ENCODE measurements at places on chromosomes 4 and X. TPM values are rescaled to one million over a fixed set of nuclear protein-coding genes. Genes with fewer than 3 reads are reported as not detected.
A peak's percentile ranks its signal among the peaks of the same experiment; 100 is the strongest.

DNA sequence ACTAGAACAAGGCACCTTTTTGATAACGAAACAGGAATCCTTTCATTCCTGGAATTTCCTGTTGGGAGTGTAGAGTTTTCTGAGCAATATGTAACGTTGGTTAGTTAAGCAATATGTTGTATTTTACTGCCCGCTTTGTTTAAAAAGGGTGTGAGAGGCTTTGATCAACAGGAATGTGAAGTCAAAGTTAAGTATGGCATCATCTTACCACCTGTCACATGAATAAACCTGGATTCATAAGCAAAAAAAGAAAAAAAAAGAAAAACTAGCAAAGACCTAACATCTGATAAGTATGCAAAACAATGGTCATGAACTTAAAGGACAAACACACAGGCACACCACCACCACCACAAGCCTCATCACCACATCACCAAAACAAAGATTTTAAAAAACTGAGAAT is 7.1 kb upstream of the CXCL5 start:
- peak; percentile 82 for DNase-seq

DNA sequence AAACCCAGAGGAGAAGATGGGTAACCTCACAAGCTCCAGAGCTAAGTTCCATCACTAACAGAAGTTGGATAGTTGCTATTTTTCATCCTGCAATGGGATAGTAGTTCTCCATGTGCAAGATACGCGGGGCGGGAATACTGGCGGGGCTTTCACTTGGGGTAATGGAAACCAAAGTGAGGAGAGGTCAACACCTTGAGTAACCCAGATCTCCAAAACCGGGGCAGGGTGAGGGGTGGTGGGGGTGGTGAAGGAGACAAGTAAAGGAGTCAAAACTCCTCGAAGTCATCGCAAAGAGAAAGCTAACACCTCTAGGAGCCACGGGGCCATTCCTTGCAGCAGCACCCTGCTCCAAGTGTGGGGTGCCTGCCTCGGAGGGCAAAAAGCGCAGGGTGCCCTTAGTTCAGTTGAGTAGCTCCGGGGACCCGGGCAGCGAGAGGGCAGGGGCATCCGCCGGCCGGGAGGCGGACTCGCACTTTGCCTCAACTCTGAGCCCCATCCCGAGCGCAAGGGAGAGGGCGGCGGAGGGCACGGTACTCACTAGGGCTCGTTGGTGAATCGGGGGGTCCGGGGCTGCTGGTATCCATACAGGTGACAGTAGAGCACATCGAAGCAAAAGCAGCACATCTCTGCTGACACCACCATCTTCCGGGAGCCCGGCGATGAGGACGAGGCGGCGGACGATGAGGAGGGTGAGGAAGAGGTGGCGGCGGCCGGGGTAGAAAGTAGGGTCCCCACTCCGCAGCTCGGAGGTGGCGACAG is 645 bp downstream of the AMMECR1 start:
- DNase-seq = no peak

DNA sequence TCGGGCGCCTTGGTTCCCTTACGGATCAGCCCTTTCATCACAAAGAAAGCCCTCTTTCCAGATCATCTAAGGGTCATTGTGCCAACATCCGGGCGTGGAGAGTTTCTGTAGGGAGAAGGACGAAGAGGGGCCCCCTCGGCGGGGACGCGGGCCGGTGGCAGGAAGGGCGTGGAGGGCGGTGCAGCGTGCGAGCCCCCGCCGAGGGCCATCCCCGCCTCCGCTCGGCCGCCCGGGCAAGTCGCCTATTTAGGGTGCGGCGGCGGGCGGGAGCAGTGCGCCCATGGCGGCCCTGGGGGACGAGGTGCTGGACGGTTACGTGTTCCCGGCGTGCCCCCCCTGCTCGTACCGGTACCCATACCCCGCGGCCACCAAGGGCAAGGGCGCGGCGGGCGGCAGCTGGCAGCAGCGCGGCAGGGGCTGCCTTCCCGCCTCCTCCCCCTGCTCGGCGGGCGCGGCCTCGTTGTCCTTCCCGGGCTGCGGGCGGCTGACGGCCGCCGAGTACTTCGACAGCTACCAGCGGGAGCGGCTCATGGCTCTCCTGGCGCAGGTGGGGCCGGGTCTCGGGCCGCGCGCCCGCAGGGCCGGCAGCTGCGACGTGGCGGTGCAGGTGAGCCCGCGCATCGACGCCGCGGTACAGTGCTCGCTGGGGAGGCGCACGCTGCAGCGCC is at the start of gene ZAR1:
Gene ZAR1 (plus strand): TSS at position 241 of the 668 bp plus-strand sequence. CDS start 40 bp downstream, at position 281.
- no peak for DNase-seq

- DNase-seq = no peak
Observed at GRCh38 chrX:13550346-13550745, 19.1 kb upstream of the EGFL6 start.

- peak; percentile 37 for DNase-seq
Observed at GRCh38 chr4:13546941-13547484, 2.7 kb upstream of the NKX3-2 start.

- DNase-seq = no peak
Observed at GRCh38 chr4:101136373-101137370, 210.7 kb downstream of the PPP3CA start.

DNA sequence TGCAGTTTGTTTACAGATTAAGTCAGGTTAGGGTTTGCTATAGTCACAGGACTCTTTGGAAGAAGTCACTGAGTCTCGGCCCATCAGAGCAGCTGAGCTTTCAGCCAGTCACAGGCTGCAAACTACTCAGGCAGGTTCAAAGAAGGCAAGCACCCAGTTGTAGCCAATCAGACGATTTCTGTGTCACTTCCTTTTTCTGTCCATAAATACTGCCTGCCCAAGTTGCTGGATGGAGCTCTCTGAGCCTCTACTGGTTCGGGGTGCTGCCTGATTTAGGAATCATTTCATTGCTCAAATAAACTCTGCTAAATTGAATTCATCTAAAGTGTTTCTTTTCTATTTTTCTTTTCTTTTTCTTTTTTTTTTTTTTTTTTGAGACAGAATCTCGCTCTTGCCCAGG is 7.3 kb upstream of the SH3BP2 start:
- no peak for DNase-seq

DNA sequence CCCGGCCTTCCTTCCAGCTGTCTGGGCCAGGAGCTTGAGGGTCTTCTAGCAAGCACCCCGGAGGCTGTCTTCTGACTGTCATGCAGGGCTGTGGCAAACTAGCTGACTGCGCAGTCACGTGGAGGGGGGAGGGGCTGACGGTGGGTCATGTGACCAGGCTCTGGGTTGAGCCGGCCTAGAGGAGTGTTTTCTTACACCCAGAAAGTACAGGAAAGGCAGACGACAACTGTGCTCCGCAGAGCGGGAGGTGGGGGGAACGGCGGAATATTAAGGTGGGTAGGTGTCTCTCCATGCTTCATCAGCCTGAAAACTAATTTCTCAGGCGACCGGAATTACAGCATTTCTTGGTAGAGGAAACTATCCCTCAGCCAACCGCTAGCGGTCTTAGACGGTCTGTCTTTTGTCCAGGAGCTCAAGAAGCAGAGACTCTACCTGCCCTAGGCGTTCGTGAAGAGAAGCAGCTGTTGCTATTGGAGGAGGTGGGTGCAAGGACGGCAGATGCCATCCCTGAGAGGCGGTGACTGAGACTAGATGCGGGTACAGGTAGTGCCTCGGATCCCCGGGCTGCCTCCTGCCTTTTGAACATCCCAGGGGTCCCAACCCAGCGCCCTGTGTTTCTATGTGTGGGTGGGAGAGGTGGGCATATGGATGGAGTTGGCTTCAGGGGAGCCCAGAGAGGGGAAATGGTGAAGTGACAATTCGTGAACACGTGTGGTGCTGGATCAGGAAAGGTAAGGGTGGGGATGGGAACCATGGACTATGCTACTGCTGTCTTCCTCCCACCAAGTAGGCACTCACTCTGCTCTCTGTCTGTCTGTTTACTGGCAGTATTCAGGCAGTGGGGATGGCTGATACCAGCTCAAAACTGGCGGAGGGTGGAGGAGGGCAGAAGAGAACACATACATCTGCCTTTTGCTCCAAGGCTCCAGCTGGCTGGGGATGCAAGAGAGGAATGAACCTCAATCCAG is 8.8 kb downstream of the GPRASP1 start:
- peak; percentile 82 for DNase-seq

GRCh38 chr4:184384810-184385557 is 89.4 kb downstream of the IRF2 start:
- DNase-seq = no peak

Gene FAM53A
- 0.84 TPM for polyA plus RNA-seq

Gene GLUD2
- polyA plus RNA-seq = 2.0 TPM

Gene SORBS2
- 34.4 TPM for polyA plus RNA-seq

Gene DGKK
- polyA plus RNA-seq = 0.09 TPM

Gene FAM9B
- 0.15 TPM for polyA plus RNA-seq

Gene P2RY4
- 2.6 TPM for polyA plus RNA-seq

Gene MAGEC1
- not detected for polyA plus RNA-seq

Gene CSAG1
- not detected for polyA plus RNA-seq

Gene TRIM2
- polyA plus RNA-seq = 105 TPM

All from large intestine (tissue), 12 donors.